ENCODE measurements at places on chromosomes 7 and 10.

GRCh38 chr7:65968256-65969185 lies 13.5 kb downstream of the GUSB start:
- no peak for DNase-seq

DNA sequence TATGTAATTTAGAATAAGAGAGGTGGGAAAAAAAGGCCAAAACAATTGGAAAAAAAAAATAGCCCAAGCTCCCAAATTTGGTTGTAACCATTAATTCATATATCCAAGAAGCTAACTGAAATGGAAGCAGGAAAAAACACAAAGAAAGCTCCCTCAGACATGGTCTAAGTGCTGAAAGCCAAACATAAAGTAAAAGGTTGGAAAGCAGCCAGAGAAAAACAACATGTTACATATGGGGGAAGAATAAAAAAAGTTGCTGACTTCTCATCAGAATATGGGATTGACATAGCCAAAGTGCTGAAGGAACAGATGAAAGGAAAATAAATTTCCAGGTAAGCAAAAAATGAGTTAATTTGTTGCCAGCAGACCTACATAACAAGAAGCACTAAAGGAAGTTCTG lies 40.3 kb downstream of the PDZD8 start:
- DNase-seq, result no peak

DNA sequence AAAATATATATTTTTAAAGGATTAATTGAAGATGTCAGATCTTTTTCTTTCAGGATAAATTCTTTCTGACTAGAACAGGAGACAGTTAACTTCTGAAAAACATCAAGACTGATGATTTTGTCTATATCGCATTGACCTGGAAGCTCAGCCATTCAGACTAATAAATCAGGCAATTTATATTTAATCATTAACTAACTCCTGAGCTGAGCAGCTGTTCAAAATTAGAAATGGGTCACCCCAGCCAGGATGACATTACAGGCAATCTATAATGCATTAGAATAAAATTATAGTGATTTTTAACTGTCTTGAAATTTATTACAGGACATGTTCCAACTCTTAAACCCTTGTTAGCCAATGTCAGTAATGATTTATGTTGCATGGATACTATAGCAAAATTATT lies 139.9 kb downstream of the CDCA7L start:
- no peak for DNase-seq

DNA sequence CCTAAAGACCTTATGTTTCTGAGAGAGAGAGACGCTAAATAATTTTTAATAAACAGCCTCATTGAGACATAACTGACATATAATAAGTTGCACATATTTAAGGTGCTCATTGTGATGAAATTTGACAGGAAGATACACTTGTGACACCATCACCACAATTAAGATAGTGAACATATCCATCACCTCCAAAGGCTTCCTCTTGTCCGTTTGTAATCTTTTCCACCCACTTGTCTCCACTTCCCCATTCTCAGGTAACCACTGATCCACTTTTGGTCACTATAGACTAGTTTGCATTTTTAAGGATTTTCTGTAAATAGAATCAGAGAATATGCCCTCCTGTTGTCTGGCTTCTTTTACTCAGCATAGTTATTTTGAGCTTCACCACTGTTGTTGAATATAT lies 195.1 kb upstream of the WDR11 start:
- no peak for DNase-seq

GRCh38 chr7:99019523-99020412 lies 124.1 kb downstream of the SMURF1 start:
- no peak for DNase-seq

- DNase-seq, result no peak
Measured at GRCh38 chr7:38685851-38686250, 54.7 kb upstream of the AMPH start.

- DNase-seq, result no peak
Measured at GRCh38 chr10:126049759-126050700, 153.7 kb downstream of the FANK1 start.

GRCh38 chr10:70190581-70190980 lies 20.3 kb upstream of the SAR1A start:
- no peak for DNase-seq

DNA sequence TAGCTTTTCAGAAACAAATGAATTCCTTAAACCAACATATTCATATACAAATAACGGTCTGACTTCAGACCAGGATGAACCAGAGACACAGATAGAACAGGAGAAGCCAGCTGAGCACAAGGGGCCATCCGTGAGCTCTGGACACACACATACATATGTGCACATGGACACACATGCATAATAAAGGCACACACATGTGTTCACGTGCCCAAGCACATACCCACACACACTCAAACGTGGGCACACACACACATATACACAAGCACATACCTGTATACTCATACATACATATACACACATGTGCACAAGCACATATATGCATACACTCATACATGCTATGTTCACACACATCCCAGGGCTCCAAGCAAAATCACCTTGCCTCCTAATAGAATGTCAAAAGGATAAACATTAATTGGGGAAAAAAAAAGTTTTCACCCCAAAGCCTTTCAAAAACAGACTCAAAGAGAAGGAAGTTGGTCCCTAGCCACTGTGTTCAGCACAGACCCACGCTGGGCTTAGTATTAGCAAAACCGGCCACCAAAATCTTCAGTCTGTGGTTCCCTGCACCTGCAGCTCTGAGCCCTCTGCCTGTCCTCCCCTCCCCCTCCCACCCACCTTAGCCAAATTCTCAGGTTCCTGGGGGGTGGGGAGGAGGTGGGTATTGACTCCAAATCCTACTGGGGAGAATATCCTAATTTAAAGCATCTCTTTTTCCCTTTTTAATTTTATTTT lies 100.4 kb upstream of the MACROH2A2 start:
- no peak for DNase-seq

All from right renal pelvis (tissue), 4 donors.